ENCODE measurements at places on chromosomes 4 and X. TPM values are rescaled to one million over a fixed set of nuclear protein-coding genes. Genes with fewer than 3 reads are reported as not detected.

Gene GSPT2
- total RNA-seq, result 6.6 TPM

Gene RAB40A
- total RNA-seq, result not detected

Gene TRIM60
- 0.19 TPM for total RNA-seq

Gene NWD2
- total RNA-seq, result not detected

Gene ING2
- total RNA-seq, result 28.9 TPM

Gene DIPK2B
- total RNA-seq, result not detected

Gene RBM41
- 6.1 TPM for total RNA-seq

Gene PPEF1
- 0.08 TPM for total RNA-seq

Gene G3BP2
- 61.7 TPM for total RNA-seq

Gene CSAG2
- not detected for total RNA-seq

Gene DMRTC1
- total RNA-seq, result not detected

Gene GAGE12E
- 13.1 TPM for total RNA-seq

Gene RBM47
- 10.1 TPM for total RNA-seq

Gene ADGRL3
- 5.0 TPM for total RNA-seq

Gene SMARCA1
- total RNA-seq, result 19.3 TPM

Gene GPR143
- not detected for total RNA-seq

Gene CLDN34
- total RNA-seq, result 0.13 TPM

Gene CXCL11
- total RNA-seq, result not detected

Gene SMIM9
- not detected for total RNA-seq

Gene MGARP
- total RNA-seq, result 0.11 TPM

Gene ARMCX2
- not detected for total RNA-seq

Gene HDX
- 1.2 TPM for total RNA-seq

Gene MAGEE1
- total RNA-seq, result 0.19 TPM

Gene DLG3
- 6.7 TPM for total RNA-seq

Gene CSAG1
- 60.4 TPM for total RNA-seq

Gene CCNB3
- 0.75 TPM for total RNA-seq

Gene CCDC149
- total RNA-seq, result 6.9 TPM

Gene ATP2B3
- total RNA-seq, result 0.08 TPM

Gene SLC26A1
- total RNA-seq, result not detected

Gene FRMPD4
- total RNA-seq, result 0.79 TPM

Gene NPY2R
- not detected for total RNA-seq

Gene ADH1A
- total RNA-seq, result not detected
